ENCODE measurements at places on chromosomes 1 and 21. TPM values are rescaled to one million over a fixed set of nuclear protein-coding genes. Genes with fewer than 3 reads are reported as not detected.

DNA sequence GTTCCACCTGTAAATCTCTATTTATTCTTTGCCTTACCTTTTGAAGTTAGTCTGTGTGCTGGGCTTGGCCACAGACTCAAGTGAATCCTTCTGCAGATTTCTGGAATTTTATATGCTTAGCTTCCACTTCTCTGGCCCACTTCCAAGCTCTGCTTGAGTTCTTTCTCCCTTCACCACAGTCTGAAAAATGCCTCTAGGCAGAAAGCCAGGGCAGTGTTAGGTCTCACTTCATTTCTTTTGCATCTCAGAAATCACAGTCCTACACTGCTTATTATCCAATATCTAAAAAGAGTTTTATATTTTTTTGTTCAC is 48.9 kb downstream of the INKA2 start:
- no peak for DNase-seq

TRAF3IP3 gene
- 107 TPM for polyA plus RNA-seq

KRTAP22-1 gene
- not detected for polyA plus RNA-seq

- DNase-seq, result no peak
Measured at GRCh38 chr1:227757781-227758180, 22.5 kb downstream of the SNAP47 start.

- DNase-seq, result no peak
Measured at GRCh38 chr1:39623053-39623452, 16.4 kb downstream of the HEYL start.

Data from GM12878 (cell line).